ENCODE measurements at places on chromosomes 13 and 19.

- no peak for DNase-seq
These were observed 4.7 kb downstream of the ALOX5AP start for GRCh38 chr13:30739761-30740642.

- no peak for DNase-seq
These were observed 3.1 kb downstream of the ABHD17A start for GRCh38 chr19:1882089-1882785.

- DNase-seq: no peak
These were observed 844.8 kb downstream of the PCDH17 start for GRCh38 chr13:58476206-58476918.

GRCh38 chr19:6073858-6074708, 36.2 kb downstream of the RFX2 start:
- DNase-seq: no peak
